ENCODE measurements at places on chromosomes 1 and 21.

DNA sequence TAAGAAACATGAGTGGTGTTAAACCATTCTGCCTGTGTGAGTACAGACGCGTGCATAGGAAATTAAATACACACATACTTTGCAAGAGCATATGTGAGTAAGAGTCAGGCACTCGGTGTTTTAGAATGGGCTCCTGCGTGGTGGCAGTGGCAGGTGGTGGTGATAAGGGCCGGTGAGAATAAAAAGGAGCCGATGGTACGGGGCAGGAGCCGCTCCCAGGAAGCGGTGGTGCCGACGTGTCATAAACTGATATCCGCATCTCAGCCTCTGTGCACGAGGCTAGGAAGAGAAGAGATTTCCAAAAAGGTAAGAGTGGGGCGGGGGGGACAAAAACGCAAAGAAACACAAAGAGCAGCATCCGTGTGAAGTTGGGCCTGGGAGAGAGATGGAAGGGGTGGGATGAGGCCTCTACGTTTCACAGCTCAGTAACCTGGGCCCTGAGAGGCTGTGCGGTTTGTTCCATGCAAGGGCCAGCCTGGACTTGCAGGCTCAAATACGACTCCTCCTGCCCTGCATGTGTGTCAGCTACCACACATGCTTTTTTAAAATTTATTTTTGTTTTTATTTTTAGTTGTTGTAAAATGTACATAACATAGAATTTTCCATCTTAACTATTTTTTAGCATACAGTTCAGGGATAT, 127.7 kb upstream of the COL6A1 start:
- DNase-seq: no peak

DNA sequence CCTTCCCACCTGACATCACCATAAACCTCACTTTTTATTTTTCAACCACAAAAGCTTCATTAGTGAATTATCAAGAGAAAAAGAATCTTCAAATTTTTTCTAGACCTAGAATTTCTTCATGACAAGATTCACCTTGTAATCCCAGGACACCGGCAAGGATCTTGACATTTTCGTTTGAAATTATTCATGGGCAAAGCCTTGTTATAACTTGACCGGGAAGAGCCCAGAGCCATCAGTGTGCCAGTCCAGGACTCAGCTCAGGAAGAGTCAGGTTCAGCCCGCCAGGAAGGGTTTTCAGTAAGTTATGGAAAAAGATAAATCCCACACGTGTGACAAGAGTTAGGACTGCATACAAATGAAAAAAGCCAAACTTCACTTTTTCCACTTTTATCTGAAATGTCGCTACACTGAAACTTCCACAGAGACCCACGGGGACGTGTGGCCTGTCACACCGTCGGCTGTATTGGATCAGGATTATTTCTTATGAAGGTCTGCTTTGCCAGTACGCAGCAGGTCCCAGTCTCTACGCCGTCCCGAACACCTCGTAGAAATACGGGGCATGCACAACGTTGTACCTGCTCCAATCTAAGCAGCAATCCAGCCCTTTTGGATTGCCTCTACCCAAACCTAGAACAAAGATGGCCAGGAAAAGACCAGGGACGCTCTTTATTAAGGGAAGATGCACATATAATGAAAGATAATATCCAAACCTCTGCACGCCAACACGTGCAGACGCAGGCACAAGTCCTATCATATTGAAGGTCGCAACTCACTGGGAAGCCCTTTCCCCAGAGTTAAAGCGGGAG, 916 bp downstream of the F3 start:
- no peak for DNase-seq

DNA sequence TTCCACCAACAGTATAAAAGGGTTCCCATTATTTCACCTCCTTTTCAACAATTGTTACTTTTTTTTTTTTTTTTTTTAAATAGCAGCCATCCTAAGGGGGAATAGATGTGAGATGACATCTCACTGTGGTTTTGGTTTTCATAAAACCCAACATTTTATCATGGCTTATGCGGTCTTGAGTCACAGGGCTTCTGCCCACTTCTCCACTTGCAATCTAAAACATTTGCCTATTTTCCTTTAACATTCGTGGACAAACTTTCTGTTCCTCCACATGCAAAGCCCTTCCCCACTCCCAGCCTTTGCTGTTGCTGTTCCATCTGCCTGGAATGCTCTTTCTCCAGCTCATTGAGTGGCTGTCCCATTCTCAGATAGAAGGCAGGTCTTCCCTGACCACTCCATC, 239.7 kb upstream of the KCNK2 start:
- DNase-seq: no peak

- no peak for DNase-seq
Measured at GRCh38 chr1:176775378-176775777, 312.4 kb downstream of the PAPPA2 start.

- DNase-seq: no peak
Measured at GRCh38 chr1:235802573-235803346, 63.9 kb downstream of the LYST start.

DNA sequence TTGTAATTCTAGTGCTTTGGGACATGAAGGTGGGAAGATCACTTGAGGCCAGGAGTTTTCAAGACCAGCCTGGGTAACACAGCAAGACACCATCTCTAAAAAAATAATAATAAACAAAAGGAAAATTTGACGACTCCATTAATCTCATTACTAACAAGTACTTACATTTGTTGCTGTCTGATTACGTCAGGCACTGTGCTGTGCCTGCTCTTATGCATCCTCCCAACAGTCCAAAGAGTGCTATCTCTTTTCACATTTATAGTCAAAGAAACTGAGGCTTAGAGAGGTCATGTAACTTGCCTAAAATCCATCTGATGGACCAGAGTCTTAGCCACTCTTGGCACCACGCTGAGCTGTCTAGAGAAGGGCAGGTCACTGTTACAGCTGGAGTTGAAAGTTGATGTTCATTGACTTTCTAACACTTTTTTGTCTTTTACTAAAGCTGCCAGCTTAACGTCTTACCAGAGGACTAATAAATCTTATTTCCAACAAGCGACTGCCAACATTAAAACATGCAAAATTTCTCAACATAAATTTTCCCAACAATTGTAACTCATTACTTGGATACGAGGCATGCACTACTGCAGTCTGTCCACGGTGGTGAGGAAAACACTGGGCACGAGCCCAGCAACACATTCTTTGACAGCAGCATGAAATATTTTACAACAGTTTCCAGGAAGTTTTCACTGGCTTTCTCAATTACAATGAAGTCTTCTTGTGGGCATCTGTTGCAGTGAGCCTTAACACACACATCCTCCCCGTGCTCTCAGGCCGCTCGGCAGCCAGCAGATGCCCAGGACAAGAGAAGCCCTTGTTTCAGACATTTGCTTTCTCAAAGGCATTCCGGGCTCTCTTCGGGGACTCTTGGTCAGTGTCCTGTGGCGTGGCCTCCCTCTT, 262.9 kb upstream of the PROX1 start:
- no peak for DNase-seq

- DNase-seq: no peak
Measured at GRCh38 chr1:18884727-18885126, 17.6 kb downstream of the ALDH4A1 start.

DNA sequence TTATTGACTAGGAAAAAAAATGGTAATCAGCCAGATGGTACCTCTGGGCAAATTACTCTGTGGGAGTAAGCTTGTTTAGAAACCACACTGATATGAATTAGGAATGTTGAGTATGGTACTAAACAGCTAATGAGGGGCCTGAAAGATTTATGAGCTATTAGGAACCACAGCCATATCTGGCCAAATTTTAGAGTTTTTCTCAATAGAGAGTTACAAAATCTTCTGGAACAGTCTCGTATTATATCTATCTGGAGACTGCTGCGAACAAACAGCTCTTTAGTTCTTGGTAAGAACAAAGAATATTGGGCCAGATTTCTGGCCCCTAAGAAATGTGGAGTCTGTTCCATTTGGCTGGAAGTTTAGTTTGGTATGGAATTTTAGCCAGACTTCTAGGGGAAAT, 4.9 kb upstream of the PODN start:
- DNase-seq: no peak

DNA sequence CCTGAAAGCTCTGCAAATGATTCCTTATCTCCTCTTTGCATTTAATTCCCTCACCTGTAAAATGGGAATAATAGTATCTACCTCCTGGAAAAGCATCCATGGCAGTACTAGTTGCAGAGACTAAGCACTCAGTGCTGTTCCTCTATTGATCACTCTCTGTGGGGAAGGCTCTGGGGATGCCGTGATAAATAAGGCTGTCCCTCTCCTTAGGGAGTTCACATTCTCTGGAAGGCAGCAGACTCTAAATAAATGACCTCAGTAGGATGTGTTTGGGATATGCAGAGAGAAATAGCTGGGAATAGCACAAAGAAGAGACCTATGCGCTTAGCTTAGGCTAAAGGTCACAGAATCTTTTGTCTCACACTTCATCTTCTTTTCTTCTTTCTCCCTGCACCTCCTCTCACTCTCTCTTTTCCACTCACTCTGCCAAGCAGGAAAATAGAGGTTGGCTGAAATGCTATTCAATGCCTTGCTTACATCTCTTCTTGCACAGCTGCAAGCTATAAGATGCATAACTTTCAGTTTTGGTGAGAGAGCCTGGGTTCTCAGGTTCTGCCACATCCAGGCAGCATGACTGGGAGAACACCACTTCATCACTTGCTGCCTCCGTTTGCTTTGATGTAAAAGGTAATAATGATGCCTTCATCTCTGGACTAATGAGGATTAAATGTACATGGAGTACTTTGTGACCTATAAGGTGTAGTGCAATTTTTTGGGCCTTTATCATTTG, 101.5 kb downstream of the LMX1A start:
- no peak for DNase-seq

DNA sequence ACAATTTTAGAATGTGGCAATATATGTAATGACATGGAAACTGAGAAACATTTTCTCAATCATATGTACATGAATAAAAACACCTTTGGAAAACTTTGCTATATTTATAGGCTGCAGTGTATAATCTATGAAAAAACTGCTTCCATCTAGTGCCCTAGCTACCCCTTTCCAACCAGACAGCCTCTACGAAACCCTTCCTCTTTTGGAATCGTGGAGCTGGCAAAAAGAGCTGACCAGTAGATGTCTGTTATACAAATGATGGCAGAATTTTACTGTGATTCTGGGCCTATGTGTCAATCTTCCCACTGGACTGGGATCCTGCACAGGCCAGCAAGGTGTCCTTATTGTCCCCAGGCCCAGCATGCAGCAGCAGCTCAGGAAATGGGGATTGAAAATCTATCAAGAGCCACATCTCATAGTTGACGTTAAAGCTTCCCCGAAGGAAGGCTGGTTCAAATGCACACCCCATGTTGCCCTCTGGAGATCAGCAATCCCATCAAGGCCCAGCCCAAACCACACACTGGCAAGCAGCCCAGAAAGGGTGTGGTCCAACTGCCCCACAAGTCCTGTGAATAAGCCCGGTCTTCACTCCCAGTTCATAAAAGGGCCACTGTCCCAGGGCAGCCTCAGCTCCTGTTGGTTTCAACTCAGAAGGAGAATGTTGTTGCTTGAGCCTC, 8.8 kb upstream of the FAM20B start:
- no peak for DNase-seq

GRCh38 chr1:245551536-245551935, 396.8 kb downstream of the KIF26B start:
- no peak for DNase-seq

GRCh38 chr1:24020470-24020869, 40.3 kb upstream of the SRSF10 start:
- DNase-seq: no peak

DNA sequence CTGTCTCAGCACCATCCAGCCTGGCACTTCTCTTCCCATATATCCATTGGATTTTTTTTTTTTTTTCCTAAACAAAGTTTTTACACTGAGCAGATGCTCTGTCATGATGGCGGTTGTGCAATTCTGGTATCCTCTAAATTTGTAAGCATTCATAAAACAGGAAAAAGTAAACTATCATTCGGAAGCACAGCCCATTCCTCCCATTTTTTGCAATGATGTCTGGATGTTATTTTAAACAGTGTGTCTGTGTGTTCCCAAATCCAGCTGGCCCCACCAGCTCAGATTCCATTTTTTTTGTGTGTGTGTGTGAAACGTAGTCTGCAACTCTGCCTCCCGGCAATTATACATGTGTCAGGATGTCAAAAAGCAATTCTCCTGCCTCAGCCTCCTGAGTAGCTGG, 33.5 kb downstream of the PDPN start:
- no peak for DNase-seq

DNA sequence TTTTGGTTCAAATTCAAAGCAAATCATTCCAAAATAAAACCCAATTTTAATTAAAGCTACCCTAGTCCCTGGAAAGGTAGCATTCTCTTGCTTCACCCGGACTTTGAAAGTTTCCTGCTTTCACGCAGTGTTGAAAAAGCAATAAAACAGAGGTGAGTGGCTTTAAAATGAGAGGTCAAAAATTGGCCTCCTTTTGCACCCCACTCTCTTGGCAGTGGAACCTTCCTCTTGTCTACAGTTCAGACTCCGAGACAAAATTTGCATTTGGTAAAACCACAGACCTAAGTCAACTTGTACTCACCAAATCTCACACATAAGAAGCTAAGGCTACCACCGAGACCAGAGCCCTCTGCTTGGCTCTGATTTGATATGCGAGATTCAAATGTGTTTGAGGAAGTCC, 252.7 kb downstream of the TTLL7 start:
- DNase-seq: no peak

DNA sequence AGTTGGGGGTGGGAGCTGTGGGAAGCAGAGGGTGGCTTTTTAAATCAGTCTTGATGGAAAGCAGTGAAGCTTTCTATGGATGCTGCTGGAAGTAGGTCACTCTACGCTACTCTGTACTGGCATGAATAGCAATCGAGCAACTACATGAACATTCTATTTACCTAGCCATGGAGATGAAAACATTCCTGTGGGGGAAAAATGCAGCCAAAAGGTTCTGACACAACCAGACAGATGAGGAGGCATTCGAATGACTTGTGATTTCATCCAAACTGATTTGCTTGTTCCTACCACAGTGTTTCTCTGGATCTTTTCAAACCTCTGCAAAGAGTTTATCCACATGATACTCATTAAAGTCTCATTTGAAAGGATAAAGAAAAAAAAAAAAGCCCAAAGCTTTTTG, 95.0 kb downstream of the ASTN1 start:
- DNase-seq: no peak

- no peak for DNase-seq
Measured at GRCh38 chr1:65421351-65422025, 1.0 kb downstream of the LEPR start.

DNA sequence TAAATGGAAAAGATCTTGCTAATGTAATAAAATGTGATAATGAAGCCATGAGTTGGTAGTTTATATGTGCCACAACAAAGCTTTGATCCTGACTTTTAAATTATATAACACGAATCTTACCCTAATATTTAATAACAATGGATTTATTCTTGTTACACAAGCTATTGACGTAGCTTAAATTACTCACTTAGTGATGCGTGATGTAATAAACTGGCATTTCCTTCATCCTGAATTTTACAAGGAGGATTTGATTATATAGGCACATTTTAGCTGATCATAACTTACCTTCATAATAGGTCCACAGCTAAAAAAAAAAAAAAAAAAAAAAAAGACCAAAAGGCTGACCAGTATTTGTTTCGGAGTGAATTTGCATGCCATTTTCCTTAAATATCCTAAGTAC, 76.2 kb upstream of the IVNS1ABP start:
- DNase-seq: no peak

GRCh38 chr21:34970566-34970965, 78.5 kb downstream of the RUNX1 start:
- DNase-seq: no peak
